ENCODE measurements at places on chromosomes 1 and 21. TPM values are rescaled to one million over a fixed set of nuclear protein-coding genes. Genes with fewer than 3 reads are reported as not detected.

Gene GJA8
- total RNA-seq = not detected

Gene UHMK1
- 26.1 TPM for total RNA-seq

Gene CC2D1B
- total RNA-seq = 15.1 TPM

Gene HPCA
- not detected for total RNA-seq

Gene PGM1
- total RNA-seq = 70.3 TPM

Gene CLIC6
- not detected for total RNA-seq

Gene OPRD1
- total RNA-seq = not detected

Gene SERPINC1
- total RNA-seq = not detected

Gene ST7L
- 13.6 TPM for total RNA-seq

Gene HES3
- not detected for total RNA-seq

Gene B4GALT3
- 22.2 TPM for total RNA-seq

Gene PFKL
- 152 TPM for total RNA-seq

Gene LCE2B
- total RNA-seq = not detected

Gene TMOD4
- total RNA-seq = not detected

Gene SYTL1
- 1.2 TPM for total RNA-seq

Gene CCDC17
- total RNA-seq = 0.10 TPM

Gene GPR37L1
- not detected for total RNA-seq

Gene TRAF3IP3
- not detected for total RNA-seq

Gene SYPL2
- total RNA-seq = 1.00 TPM

Gene MFN2
- total RNA-seq = 30.3 TPM

Gene NTMT2
- not detected for total RNA-seq

Gene B3GALT6
- total RNA-seq = 32.1 TPM

Gene LGR6
- not detected for total RNA-seq

Gene TSSK3
- total RNA-seq = not detected

Gene FCAMR
- total RNA-seq = not detected

Gene SLC45A3
- 3.2 TPM for total RNA-seq

Gene SPATA17
- 0.37 TPM for total RNA-seq

Gene SHCBP1L
- total RNA-seq = 0.05 TPM

Gene LMNA
- 816 TPM for total RNA-seq

Gene SPSB1
- 14.9 TPM for total RNA-seq

Gene TESK2
- total RNA-seq = 2.2 TPM

Gene PPM1J
- total RNA-seq = 1.6 TPM

Gene SH2D2A
- 0.88 TPM for total RNA-seq

Gene LDLRAD1
- total RNA-seq = not detected

Gene PIGV
- 15.5 TPM for total RNA-seq

Gene MEX3A
- total RNA-seq = 0.62 TPM

Gene RNU1-3
- total RNA-seq = under 0.01 TPM

Gene NPHS2
- total RNA-seq = not detected

Gene PTPN22
- 0.34 TPM for total RNA-seq

Gene GJB3
- not detected for total RNA-seq

Gene FAAH
- total RNA-seq = 0.81 TPM

Gene TRABD2B
- 0.69 TPM for total RNA-seq

Gene DDR2
- 95.1 TPM for total RNA-seq

Gene C4BPA
- not detected for total RNA-seq

Gene SZT2
- total RNA-seq = 14.7 TPM

Gene ZNF697
- 8.0 TPM for total RNA-seq

Gene MCOLN3
- total RNA-seq = 0.64 TPM

All from cardiac ventricle fibroblast (primary cell).